ENCODE measurements at places on chromosomes 3 and 15. TPM values are rescaled to one million over a fixed set of nuclear protein-coding genes. Genes with fewer than 3 reads are reported as not detected.

The SLC7A14 gene
- not detected for total RNA-seq

The MASP1 gene
- total RNA-seq = 226 TPM

The CLDN16 gene
- total RNA-seq = not detected

GRCh38 chr3:4520033-4520816, 27.1 kb downstream of the ITPR1 start:
- DNase-seq = no peak

- no peak for DNase-seq
Observed at GRCh38 chr3:129575997-129576384, 30.5 kb downstream of the PLXND1 start.

DNA sequence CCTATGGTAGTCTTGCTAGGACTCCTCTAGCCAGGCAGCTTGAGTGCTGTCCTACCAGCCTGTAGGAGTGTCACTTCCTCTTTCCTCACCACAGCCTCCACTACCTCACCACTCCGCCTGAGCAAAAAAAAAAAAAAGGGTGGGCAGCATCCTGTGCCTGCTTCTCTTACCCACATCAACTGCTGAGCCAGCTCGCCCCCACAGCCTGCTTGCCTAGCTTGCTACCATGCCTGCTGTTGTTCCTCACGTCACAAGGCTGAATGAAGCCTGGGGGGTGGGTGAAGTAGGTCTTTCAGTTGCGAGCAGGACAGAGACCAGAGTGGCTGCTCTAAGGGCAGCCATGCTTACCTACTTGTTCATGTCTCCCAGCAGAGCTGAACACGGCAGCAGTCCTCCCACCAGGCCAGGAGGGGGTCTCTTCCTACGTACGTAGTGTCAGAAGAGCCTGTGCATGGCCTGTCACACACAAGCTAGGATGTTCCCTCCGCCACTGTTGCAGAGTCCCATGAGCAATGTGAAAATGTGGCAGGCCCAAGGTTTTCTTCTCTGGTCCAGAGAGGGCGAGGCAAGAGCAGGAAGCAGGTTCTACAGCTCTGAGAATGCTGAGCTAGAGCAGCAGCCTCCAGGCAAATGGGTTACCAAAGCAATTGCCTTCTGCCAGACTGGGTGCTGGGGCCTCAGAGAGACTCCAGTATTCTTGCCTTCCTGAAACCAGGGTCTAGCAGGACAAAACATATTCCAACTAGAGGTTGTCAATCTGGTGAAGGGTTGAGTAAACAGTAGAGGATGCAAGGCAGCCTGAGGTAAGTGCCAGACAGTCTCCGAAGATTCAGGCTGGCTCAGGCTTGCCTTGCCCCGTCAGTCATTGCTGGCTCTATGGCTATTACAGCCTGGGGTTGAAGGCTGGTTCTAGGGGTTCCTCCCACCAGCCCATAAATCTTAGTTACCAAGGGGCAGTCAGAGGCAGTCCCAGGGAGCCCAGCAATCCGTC, 8.1 kb downstream of the PPM1M start:
- DNase-seq = no peak

DNA sequence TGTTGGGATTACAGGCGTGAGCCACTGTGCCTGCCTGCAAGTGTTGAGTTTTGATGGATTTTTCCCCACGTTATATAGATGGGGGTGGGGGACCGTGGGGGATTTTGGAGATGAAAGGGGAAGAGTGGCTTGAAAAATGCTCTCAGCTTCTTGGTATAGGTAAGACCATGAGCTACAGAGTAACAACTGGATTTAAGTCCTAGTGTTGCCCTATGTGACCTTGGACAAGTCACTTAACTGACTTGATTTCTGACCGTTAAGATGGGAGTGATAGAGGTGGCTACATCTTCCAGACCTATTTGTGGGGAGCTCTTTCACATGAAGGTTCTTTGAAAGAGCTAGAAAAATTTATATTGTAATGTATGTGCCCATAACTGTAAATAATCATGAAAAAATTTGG, 13.3 kb downstream of the TRIM71 start:
- no peak for DNase-seq

- peak; percentile 38 for DNase-seq
Observed at GRCh38 chr15:74653426-74654102, 37.9 kb downstream of the CLK3 start.

DNA sequence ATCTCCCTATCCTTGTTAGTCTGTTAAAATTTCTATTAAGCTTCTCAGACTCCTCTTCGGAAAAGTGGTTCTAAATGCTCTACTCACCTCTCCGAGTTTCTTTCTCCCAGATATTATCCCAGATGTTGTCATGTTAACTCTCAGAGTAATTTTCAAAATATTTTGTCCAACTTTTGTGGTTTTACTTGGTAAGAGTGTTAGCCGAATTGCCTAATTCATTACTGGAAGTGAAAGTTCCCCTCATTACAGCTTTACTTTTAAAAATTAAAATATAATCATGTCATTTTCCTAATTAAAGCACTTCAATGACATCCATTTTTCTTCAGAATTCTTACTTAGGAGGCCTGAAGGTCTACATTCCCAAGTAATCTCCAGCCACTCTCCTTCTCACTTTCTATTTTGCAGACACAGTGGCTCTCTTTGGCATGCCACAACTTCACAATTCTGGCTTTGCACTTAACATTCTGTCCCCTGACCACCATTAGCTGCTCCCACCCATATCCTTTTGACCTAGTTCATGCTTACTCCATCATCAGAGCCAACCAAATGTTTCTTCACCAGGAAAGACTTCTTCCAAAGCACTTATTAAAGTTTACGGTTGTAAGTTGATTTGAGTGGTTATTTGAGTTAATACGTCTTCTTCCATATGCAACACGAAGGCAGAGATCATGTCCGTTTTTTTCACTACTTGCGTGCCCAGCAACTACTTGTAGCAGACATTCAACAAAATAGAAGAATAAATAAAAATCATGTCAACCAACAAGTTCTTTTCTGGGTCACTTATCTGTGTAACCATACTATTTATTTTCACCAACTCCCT, 10.2 kb upstream of the TIPARP start:
- DNase-seq = no peak

GRCh38 chr3:151421938-151422337, 37.4 kb upstream of the P2RY12 start:
- DNase-seq = no peak

DNA sequence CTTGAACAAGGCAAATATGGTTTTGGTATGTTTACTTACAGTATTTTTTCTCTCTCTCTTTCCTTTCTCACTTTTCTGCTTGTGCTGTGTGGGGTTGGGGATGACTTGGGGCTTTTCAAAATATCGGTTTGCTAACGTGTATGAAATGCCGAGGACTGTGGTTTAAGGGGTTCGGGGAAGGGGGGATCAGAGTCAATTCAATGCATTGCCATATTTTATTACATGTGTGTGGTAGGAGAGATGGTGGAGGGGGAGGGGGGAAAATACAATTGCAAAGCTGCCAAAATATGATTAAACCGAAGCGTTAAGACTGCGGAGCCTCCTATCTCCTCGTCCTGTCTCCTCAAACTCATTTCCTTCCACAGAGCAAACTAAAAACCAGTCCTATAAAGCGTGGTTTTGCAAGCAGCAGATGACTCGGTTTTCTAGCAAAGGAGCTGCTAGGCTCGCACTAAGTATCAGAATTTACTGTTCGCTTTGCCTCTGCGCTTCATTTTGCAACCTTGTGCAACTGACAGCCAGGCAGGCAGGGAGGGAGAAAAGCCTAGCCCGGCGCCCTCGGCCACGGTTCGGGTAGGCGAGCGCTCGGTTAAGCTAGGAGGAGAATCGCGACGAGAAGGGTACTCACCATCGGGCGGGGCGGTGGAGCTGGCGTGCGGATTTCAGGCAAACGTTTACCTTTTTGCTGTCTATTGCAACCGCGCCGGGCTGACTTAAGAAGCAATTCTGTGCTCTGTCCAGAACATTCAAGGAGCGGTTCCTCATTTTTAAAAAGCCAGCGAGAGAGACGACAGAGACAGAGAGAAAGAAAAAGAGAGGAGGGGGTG, 4.0 kb upstream of the NR2F2 start:
- no peak for DNase-seq

- no peak for DNase-seq
Observed at GRCh38 chr3:20561166-20561565, 375.2 kb upstream of the SGO1 start.

GRCh38 chr3:14886101-14886500, 61.3 kb upstream of the NR2C2 start:
- DNase-seq = no peak

DNA sequence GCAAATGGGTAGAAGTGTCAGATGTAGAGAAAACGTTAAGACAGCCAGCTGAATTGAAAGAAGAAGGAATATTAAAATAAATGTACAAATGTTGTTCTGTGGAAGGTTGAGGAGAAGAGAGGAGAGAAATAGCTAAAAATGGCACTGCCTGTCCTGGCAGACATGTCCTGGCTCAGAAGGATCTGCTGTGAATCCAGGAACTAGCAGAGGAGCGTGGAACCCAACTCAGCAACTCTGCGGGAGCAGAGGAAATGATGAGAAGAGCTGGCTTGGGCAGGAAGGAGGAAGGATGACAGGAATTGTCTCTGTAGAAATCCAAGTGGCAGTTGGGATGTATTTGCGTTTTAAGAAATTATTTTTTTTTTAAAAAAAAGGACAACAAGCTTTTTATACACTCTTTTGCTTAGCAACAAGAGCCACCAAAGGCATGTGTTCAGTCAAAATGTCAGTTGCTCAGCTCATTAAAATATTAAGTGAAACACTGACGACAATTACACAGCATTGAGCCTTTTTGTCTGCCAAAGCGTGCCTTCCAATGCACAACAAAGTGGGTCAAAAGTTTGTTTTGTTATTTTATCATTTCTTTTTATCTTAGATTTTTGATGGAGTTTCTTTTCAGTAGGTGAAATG, 16.1 kb downstream of the NANOGP8 start:
- no peak for DNase-seq

GRCh38 chr3:179861292-179861691, 175.4 kb downstream of the PEX5L start:
- DNase-seq = no peak

- no peak for DNase-seq
Observed at GRCh38 chr3:8524249-8524648, 22.6 kb downstream of the LMCD1 start.

- DNase-seq = no peak
Observed at GRCh38 chr3:168030577-168030976, 65.1 kb downstream of the GOLIM4 start.

- no peak for DNase-seq
Observed at GRCh38 chr3:64375737-64376136, 150.5 kb upstream of the PRICKLE2 start.

DNA sequence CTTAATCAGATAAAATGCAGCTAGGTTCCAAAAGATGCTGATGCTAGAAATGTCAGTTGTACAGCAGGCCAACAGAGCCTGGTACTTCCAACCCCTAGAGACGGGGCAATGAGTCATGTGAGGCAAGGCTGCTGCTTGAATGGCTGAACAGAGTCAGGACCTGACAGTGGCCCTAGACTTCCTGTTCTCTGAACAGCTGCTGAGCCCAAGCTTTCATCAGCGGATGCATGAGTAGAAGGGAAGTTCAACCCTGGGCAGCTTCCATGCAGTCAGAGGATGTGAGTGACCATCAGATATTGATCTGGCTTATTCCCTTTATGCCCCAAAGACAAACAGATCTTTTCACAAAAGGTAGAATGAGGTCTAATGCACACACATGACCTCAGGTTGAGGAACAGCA, 282.9 kb upstream of the COL8A1 start:
- DNase-seq = no peak

DNA sequence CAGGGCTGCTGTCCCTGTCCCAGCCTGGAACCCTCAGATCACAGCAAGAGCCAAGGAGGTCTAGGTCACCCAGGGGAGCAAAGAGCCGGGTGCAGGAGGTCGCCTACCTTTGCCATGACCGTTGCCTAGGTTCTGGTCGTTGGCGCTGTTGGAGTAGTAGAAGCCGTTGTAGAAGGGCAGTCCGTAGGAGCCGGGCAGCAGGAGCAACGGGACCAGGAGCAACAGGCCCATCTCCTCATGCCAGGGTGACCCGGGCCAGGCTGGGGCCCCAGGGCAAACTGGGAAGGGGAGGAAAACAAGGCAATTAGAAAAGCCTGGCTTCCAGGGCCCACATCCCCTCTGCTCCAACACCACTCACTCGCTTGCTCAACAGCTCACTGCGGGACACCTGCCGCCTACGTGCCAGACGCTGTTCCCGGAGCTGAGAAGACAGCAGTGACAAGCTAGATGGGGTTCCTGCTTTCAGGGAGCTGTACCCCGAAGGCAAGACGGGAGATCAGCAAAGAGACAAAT, 8.2 kb downstream of the HAPLN3 start:
- no peak for DNase-seq

DNA sequence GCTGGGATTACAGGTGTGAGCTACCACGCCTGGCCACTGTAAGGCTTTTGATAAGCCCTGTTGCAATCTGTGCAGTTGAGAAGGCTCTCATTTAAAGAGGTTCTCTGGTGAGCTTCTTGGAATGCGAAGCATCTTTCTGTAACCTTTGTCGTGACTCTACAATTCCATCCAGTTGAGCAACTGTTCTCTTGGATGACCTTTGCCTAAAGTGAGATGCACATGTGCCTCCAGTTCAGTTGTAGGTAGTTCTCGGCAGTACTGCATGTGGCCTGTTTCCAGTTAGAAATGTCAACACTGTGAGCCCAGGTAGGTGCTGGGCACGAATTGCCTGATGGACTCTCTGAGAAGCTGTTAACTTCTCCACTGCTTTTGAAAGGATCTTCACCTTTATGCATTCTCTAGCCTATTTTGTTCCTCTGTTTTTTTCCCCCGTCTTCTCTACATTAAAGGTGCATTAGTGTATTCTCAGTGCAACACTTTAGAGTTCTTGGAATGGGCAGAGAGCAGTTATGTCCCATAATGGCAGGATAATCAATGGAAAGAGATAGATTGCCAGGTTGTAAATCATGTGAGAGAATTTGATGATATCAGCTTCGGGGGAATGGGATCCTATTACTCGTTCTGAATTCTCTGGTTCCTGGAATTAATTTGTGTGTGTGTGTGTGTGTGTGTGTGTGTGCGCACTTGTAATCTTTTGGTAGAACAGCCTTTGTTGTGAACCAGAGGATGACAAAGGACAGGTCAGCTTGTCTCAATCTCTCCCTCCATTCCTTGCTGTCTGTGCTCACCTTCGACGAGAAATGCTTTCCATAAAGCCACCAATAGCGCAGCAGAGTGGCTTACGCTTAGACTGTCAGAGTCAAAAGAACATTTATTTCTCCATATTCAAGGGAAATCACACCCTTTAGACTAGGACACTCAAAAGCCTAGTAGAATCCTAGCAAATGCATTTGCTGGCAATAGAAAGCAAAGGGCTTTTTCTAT, 51.1 kb downstream of the PTPRG start:
- no peak for DNase-seq

DNA sequence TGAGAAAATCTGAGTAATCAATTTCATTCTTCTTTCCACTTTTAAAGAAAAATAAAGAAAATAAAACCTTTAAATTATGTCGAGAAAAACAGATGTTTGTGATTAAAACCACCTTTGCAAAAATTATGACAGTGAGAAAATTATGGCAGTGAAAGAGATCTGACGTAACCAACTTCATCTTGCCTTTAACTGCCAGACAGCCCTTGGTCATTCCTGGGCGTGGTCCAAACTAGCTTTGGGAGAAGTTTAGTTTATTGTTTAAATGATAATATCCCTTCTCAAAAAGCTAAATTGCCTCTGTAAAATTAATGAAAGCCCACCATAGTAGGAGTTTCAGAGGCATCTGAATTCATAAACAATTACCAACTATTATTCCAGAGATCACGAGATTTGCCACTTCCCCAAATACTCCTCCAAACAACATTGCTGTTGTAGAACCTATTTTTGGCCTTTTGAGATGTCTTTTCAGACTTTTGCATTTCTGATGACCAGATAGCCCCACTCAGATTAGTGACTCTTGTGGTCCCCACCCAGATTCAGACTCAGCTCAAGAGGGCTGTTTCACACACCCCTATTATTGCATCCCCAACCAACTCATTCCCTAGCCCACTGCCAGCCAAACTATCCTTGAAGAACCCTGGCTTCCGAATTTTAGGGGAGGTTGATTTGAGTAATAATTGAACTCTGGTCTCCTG, 664.4 kb upstream of the CBLB start:
- DNase-seq = no peak
